ENCODE measurements at places on chromosomes 2 and 18.

DNA sequence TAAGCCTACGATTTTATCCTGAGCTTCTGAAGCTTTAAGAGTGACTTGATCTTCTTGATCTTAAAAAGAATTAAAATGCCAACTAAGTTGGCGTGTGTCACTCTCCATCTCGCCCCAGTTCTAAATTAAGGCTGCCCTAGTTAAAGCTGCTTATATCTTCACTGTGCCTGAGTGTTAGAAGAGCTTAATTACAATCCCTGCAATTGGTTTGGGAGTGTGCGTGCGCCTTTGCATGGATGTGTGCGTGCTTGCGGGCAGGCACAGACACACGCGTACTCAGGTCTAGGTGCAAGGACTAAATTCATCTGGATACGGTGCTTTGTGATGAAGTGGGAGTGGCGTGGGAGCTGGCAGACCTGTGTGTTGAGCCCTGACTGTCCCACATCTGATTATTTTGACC is 201.5 kb downstream of the FAM210A start:
- no peak for DNase-seq

DNA sequence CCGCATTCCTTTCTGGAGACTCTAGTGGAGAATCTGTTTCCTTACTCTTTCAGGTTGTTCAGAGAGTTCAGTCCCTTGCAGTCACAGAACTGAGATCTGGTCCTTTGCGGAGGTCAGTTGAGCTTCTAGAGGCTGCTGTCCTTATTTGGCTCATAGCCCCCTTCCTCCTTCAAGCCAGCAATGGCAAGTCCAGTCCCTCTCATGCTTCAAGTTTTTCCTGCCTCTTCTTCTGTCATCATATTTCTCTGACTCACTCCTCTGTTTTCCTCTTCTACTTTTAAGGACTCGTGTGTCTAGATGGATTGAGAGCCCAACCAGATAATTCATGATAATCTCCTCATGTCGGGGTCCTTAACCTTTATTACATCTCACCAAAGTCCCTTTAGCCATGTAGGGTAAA is 173.5 kb upstream of the FOSL2 start:
- no peak for DNase-seq

DNA sequence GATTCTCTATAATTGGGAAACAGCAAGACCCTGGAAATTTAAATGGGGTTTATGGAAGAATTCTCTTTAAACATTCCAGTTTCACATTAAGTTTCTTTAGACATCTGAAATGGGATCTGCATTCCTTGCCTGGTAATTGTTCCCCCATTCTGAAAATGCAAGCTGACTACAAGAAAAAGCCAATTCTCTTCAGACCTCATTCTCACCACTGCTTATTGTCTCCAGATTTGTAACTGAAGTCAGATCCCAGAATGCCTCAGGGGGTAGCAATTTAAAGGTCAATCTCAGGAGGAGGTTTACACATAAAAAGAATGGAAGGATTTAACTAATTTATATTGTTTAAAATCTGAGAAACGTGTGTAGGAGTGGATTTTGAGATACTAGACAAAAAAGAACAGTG is 41.2 kb downstream of the COL3A1 start:
- no peak for DNase-seq

- DNase-seq, result no peak
Observed at GRCh38 chr2:154449951-154450658, 248.4 kb upstream of the KCNJ3 start.

GRCh38 chr18:79510046-79510685 is 114.4 kb downstream of the NFATC1 start:
- DNase-seq, result no peak

GRCh38 chr2:205906419-205906818 is 179.6 kb downstream of the INO80D start:
- no peak for DNase-seq

GRCh38 chr2:238821391-238821790 is 26.5 kb upstream of the TWIST2 start:
- no peak for DNase-seq

DNA sequence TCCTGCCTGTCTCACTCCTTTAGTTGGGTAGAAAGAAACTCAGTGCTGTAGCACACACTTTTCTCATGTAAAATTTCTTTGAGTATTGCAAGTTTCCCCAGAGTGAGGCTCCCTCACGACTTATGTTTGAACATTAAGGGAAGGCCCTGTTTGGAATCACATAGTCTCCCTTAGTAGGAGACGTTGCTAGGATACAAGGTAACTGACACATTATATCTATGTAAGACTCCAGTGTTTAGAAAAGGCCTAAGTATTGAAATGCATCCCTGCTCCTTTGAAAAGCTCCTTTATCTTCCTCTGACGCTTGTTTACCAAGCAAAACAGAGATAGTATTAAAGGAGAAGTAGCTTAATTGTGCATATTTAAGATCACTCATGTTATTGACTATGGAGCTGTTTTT is 248.2 kb downstream of the PHLPP1 start:
- DNase-seq, result no peak

DNA sequence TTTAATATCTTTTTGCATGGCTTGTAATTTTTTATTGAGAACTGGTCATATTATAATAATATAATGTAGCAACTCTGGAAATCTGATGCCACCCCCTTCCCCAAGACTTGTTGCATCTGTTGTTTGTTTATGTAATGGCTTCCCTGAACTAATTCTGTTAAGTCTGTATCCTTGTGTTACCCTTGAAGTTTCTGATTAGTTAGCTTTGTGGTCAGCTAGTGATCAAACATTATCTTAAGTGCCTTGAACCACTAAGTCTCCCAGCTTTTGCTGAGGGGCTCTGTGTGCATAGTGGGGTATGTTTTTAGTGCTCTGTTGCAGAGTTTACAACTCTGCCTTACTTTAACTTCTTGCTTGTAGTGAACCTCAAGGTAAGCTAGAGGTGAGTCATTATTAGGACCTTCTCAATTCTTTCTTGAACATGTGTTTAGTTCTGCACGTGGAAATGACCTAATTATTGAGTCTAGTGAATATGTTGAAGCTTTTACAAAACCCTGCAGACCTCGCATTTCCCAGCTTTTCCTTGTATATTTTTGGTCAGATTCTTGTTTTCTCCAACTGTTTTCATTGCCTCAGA is 24.8 kb downstream of the SMCHD1 start:
- DNase-seq, result no peak

DNA sequence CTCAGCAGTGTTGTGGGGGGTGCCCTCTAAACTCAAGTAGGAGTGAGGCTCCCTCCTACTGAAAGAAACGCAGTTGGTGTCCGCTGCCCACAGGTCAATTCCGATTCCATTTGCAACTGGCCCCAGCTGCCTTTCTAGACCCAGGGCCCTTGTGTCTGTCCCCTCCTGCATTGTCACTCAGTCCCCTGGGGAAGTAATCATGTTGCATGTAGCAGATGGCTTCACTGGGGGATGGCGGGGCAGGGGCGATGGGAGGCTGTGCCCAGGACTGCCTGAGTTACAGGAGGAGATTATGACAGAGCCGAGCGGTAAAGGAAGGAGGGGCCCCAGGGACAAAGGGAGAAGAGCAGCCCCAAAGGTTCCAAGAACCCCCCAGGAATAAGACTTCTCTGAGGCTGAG is 62.5 kb upstream of the SH3RF3 start:
- DNase-seq, result no peak

DNA sequence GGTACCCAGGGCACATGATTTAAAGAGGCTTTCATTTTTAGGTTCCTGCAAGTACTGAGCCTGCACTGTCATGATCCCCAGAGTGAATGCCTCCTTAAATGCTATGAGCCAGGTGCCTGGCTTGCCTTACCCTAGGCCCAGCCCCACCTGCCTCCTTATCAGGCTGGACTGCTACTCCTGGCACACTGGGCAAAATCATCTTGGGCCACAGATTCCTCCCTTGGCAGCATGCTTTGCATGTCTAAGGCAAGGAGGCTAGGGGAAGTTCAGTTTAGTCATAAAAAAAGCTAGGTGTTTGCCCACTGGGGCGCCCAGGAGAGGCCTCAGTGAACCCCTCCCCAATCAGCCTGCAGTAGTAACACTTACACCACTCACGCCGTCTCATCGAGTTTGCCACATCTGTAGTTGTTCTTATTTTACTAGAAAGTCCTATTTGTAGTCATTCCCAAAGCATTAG is 45.1 kb downstream of the LBH start:
- no peak for DNase-seq

DNA sequence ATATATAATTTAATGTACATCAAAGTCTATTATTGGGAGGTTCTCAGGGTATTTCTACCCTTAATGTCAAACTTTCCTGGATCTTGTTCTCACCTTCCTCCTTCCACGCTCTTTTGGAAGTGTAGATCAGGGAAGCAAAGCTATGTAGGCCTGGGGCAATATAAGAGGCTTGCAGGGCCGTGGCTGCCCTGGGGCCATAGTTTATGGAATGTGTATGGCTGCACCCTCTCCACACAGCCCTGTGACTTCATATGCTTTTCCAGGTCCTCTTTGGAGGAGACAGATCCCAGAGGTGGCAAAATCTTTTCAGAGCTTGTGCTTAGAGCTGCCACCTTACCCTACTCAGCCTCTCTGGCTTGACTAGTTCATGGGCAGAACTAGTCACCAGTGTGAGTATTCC is 82.9 kb downstream of the PLB1 start:
- DNase-seq, result no peak

GRCh38 chr18:58231930-58232329 is 187.9 kb downstream of the NEDD4L start:
- no peak for DNase-seq

DNA sequence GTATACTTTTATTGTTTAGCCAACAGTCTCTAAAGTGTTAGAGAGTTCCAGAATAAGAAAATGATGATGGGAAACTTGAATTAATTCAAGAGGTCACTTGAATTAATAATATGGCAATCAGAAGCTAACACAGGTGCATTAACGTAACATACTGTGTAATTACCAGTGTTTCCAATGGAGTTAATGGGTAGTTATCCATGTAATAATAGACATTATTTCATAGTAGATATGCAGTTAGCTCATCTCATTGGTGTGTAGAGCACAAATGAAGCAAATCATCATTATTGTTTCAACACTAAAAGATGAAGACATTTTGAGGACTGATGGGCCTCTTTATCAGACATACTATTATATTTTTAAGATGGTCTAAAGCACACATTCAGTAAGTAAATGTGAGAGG is 460.3 kb upstream of the HNRNPA3 start:
- DNase-seq, result no peak

DNA sequence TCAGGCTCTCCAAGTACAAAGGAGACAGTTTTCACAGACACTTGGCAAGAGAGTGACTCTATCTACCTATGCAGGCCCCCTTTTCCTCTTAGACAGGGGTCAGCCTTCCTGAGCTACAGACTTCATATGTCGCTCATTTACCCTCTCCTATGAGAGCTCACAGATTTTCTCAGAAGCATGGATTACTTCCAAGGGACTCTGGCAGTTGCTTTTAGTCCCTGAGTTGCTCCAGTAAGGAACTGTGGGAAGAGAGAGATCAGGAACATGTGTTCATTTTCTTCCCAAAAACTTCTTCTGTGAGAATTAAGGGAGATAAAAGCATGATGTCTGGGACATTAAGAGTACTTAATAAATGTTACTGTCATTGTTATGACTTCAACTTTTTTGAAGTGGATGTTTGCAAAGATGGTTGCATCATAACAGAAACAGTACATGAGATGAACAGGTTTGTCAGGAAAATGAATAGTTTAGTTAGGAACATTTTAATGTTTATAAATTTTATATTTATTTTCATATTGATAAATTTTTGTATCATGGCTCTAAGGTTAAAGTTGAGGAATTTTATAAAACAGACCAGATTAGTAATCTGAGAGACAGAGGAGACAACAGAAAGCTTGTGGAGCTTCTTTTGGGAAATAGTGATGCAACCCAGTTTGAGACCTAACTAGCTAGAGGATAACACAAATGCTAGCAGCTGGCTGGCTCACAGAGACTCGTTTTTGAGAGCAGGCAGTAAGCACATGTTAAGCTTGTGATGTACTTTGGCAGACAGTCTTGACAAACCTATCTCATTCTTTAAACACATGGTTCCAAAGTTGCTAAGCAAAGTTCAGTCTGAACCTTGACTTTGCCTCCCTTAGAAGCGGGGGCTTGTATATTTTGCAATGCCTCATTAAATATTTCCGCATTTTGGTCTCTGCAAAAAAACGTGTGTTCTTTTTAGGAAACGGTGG is 21.7 kb upstream of the UGP2 start:
- no peak for DNase-seq

DNA sequence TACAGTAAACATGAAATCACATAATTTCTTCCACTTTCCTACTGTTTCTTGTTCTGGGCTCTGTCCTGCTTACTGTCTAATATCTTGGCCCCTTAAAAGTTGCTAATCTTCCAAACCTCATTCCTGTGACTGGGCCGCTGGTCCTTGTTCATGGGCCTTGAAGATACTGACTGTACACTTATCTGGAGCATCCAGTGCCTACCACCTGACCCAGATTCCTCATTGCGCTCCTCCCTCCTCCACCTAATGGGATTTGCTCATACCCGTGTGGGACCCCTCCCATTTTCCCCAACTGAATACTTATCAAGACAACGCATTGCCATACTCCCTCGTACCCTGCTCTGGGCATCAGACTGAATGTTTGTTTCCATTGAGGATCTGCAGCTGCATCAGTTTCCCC is 6.1 kb upstream of the IL37 start:
- DNase-seq, result no peak

DNA sequence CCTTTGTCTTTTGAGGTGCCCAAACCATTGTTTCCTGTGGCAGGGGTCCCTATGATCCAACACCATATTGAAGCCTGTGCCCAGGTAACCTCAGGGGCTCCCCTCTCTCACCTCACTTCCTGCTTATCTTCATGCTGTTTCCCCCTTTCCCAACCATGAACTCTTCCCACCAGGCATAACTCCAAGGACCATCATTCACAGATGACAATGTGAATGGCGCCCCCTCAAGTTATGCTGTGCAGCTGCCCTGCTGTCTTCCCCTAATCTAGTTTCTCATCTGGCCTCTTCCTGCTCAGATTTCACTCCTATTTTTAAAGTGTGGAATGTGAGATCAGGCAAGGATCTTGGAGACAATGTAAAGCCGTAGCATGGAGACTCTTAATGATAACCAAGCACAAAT is 1.4 kb downstream of the GMPPA start:
- DNase-seq, result no peak

DNA sequence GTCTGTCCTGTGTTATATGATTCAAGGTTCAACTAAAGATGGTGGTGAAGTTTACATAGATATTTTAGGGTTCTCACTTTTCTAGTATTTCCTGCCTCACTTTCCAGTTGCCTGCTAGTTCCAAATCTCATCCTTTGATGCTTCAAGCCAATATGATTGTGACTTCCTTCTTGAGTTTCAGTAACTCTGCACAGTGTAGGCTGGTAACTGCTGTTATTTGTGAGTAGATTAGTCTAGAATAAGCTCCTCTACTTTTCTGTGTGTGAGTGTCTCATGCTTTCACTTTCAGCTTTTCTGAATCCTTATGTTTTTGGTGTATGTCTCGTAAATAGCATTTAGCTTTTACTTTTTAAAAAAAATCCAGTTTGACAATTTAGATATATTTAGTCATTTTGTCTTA is 42.6 kb downstream of the GALNT1 start:
- no peak for DNase-seq
